ENCODE measurements at places on chromosomes 12 and 14. TPM values are rescaled to one million over a fixed set of nuclear protein-coding genes. Genes with fewer than 3 reads are reported as not detected.

The CCT2 gene
- 298 TPM for total RNA-seq

The RNASE3 gene
- not detected for total RNA-seq

The SCN8A gene
- 47.6 TPM for total RNA-seq

The CLBA1 gene
- total RNA-seq, result 5.9 TPM

The LPAR5 gene
- total RNA-seq, result not detected

The NID2 gene
- total RNA-seq, result 2.6 TPM

The DNAH10 gene
- 0.66 TPM for total RNA-seq

The ART4 gene
- not detected for total RNA-seq

DNA sequence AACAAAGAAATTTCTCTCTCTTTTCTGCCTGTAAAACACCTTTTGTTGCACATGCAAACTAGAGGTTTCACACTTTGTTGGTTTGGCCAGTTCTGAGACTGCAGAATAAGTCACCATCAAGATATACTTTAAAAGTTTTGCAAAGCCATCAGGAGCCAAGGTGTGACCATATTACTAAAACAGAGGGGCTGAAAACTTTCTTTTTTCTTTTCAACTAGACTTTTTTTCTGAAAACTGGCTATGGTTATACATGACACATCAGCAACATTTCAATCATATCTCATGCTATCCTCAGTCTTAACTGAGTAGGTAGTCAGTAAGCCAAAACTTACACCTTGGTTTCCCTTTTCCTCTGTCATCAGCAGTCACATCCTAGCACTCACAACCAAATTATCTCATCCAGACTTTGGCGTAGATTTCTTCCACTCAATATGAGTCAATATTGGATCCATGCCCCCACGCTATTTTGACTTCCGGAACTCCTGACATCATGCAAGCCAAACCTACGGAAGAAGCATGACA, 4.1 kb upstream of the IFNG start:
- no peak overlapping the region for H3K27ac ChIP-seq
- no peaks in the 10 kb centered on the region for H3K36me3 ChIP-seq
- H3K4me3 ChIP-seq, result no peak overlapping the region
- DNase-seq, result no peak
- no peaks in the 10 kb centered on the region for H3K27me3 ChIP-seq

DNA sequence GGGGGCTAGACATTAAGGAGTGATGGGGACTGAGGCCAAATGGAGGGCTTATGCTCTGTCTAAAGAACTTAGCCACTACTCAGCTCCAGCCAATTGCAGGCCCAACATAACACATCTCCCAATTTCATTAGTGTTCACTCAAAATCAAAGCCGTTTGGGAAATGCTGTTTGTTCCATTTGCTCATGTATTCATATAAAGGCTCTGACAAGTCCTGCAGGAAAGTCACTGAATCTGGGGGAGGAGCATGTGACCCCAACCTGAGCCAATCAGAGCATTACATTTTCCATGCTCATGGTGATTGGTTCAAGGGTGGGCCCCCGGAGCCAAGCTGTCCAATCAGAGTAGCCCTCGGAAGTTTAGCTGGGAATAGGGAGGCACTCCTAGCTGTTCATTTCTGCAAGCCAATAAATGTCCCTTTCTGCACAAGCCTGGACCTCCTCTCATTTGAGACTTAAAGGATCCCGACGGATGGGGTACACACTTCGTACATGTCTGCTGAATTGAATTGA, 20.9 kb downstream of the SDSL start:
- peaks cover 2% of the 10 kb centered on the region for H3K27me3 ChIP-seq
- H3K4me3 ChIP-seq, result no peak overlapping the region
- peaks cover 6% of the 10 kb centered on the region for H3K36me3 ChIP-seq
- H3K4me1 ChIP-seq, result no peaks in the 10 kb centered on the region

DNA sequence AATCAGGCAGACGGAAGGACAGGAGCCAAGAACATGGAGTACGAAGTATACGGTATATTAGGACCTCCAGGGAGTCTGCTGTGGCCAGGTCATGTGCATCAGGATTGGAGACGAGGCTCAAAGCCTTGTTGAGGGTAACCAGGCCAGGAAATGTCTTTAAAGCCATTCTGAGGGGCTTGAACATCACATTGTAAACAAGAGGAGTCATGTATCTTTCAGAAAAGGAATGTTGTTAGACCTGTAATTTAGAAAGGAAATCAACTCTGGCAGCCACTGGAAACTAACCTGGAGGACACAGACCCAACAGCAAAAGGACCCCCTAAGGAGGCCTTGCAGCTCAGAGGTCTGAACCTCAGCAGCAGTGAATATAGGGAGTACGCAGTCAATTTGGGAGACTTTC, 7.5 kb downstream of the MAP3K9 start:
- no peak overlapping the region for H3K4me3 ChIP-seq
- no peaks in the 10 kb centered on the region for H3K4me1 ChIP-seq
- H3K27ac ChIP-seq, result no peak overlapping the region
- peaks cover 10% of the 10 kb centered on the region for H3K36me3 ChIP-seq
- DNase-seq, result no peak

- no peaks in the 10 kb centered on the region for H3K36me3 ChIP-seq
- no peak overlapping the region for H3K4me3 ChIP-seq
- DNase-seq, result no peak
- H3K27me3 ChIP-seq, result peaks cover 3% of the 10 kb centered on the region
Measured at GRCh38 chr14:71739273-71739990, 192.8 kb upstream of the RGS6 start.

- H3K4me1 ChIP-seq, result no peaks in the 10 kb centered on the region
- no peak overlapping the region for H3K27ac ChIP-seq
- no peak for DNase-seq
- H3K36me3 ChIP-seq, result no peaks in the 10 kb centered on the region
- no peaks in the 10 kb centered on the region for H3K27me3 ChIP-seq
Measured at GRCh38 chr12:109192358-109192757, 76.0 kb downstream of the ACACB start.

- no peak for DNase-seq
- no peaks in the 10 kb centered on the region for H3K4me1 ChIP-seq
- H3K36me3 ChIP-seq, result no peaks in the 10 kb centered on the region
- no peak overlapping the region for H3K4me3 ChIP-seq
- H3K27ac ChIP-seq, result no peak overlapping the region
- H3K27me3 ChIP-seq, result peaks cover 1% of the 10 kb centered on the region
Measured at GRCh38 chr12:112810235-112810917, 18.8 kb downstream of the RPH3A start.

- no peak for DNase-seq
- no peaks in the 10 kb centered on the region for H3K36me3 ChIP-seq
- H3K4me3 ChIP-seq, result no peak overlapping the region
- no peak overlapping the region for H3K27ac ChIP-seq
Measured at GRCh38 chr14:35287431-35288013, 4.7 kb upstream of the PSMA6 start.

- H3K27me3 ChIP-seq, result peaks cover 4% of the 10 kb centered on the region
- H3K4me1 ChIP-seq, result no peaks in the 10 kb centered on the region
- no peaks in the 10 kb centered on the region for H3K36me3 ChIP-seq
- no peak overlapping the region for H3K4me3 ChIP-seq
Measured at GRCh38 chr12:452667-453210, 7.0 kb upstream of the B4GALNT3 start.

GRCh38 chr12:93762059-93762719, 85.0 kb downstream of the CRADD start:
- H3K36me3 ChIP-seq, result peaks cover 5% of the 10 kb centered on the region
- H3K4me1 ChIP-seq, result peaks cover 30% of the 10 kb centered on the region
- peaks cover 3% of the 10 kb centered on the region for H3K27me3 ChIP-seq
- no peak for DNase-seq
- no peak overlapping the region for H3K4me3 ChIP-seq

DNA sequence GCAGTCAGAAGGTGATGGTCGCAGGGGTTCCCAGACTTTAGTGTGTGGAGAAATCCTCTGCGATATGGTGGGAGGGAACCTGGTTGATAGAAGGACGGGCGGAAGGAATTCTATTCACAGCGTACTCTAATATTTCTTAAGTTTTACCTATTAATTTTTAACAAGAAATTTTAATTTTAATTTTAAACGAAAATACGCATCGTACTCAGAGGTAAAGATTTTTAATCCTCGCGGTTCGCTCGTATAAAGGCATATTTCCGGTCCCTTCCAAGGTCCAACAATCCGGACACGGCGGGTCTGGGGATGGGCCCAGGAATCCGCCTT, 338 bp upstream of the SLC48A1 start:
- peak overlapping the region; percentile 79 for H3K27ac ChIP-seq
- H3K27me3 ChIP-seq, result peaks cover 9% of the 10 kb centered on the region
- DNase-seq, result no peak
- peaks cover 6% of the 10 kb centered on the region for H3K4me1 ChIP-seq
- no peaks in the 10 kb centered on the region for H3K36me3 ChIP-seq
- peak overlapping the region; percentile 87 for H3K4me3 ChIP-seq

- H3K27me3 ChIP-seq, result no peaks in the 10 kb centered on the region
- H3K27ac ChIP-seq, result no peak overlapping the region
- no peaks in the 10 kb centered on the region for H3K4me1 ChIP-seq
- no peak for DNase-seq
- H3K36me3 ChIP-seq, result no peaks in the 10 kb centered on the region
- H3K4me3 ChIP-seq, result no peak overlapping the region
Measured at GRCh38 chr12:98983647-98984046, 338.6 kb downstream of the APAF1 start.

DNA sequence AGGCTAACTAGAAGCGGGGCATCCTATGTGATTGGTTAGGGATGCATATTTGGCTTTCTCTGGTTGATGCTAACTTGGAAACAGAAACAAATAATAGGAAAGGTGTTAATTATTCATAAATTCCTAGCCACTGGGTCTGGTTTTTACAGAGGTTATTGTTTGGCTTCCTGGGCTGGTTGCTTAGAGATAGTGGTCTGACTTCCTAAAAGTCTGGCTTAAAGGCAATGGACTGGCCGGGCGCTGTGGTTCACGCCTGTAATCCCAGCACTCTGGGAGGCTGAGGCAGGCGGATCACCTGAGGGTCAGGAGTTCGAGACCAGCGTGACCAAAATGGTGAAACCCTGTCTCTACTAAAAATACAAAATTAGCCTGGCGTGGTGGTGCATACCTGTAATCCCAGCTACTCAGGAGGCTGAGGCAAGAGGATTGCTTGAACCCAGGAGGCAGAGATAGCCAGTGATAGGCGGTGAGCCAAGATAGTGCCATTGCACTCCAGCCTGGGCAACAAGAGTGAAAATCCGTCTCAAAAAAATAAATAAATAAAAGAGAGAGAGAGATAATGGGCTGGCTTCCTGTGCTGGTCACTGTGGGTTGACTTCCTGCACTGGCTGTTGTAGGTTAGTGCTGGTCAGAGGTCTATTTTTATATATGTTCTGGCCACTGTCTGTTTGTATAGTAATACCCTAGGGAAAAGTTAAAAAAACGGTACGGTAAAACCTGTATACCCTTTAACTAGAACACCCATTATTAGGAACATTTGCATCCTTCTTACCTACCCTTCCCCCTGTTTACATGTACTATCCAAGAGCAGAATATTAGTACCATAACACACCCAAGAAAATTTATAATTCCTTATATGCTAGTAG, 24.1 kb downstream of the OR6S1 start:
- H3K4me3 ChIP-seq, result no peak overlapping the region
- no peaks in the 10 kb centered on the region for H3K4me1 ChIP-seq
- DNase-seq, result no peak
- no peaks in the 10 kb centered on the region for H3K36me3 ChIP-seq

DNA sequence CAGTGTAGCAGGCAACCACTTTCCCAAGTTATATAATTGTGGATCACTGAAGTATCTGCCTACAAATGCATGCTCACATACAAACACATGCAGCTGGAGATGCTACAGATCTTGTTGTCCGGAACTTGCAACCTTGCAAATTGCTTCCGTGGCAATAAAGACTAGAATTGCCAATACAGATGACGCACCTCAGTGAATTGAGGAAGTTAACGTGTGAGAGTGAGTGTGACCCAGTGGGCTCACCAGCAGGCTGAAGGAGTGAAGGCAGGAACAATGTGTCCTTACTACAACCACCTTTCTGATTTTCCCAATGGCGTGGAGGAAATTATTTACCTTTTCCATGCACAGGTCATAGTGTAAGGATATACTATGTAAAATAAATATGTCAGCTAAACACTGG, 89.4 kb upstream of the GRIP1 start:
- no peaks in the 10 kb centered on the region for H3K36me3 ChIP-seq
- no peak overlapping the region for H3K27ac ChIP-seq

DNA sequence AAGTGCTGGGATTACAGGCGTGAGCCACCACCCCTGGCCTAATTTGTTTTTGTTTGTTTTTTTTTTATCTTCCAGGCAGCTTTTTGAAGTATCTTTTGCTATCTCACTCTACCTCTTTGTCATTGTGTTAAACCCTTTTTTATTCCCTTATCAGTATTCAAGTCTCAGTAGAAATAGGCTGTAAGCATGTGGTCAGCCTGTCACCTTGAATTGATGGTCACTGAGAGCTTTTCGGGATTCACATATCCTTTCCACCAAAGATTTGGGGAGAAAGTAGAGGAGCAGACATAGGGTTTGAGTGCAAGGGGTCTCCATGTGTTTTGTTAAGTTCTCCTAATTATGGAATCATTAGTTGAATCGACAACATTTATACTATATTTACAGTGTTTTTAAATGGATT, 36.4 kb downstream of the TMPO start:
- H3K4me3 ChIP-seq, result no peak overlapping the region
- DNase-seq, result no peak
- H3K27me3 ChIP-seq, result peaks cover 2% of the 10 kb centered on the region
- H3K4me1 ChIP-seq, result no peaks in the 10 kb centered on the region
- no peak overlapping the region for H3K27ac ChIP-seq
- H3K36me3 ChIP-seq, result no peaks in the 10 kb centered on the region

DNA sequence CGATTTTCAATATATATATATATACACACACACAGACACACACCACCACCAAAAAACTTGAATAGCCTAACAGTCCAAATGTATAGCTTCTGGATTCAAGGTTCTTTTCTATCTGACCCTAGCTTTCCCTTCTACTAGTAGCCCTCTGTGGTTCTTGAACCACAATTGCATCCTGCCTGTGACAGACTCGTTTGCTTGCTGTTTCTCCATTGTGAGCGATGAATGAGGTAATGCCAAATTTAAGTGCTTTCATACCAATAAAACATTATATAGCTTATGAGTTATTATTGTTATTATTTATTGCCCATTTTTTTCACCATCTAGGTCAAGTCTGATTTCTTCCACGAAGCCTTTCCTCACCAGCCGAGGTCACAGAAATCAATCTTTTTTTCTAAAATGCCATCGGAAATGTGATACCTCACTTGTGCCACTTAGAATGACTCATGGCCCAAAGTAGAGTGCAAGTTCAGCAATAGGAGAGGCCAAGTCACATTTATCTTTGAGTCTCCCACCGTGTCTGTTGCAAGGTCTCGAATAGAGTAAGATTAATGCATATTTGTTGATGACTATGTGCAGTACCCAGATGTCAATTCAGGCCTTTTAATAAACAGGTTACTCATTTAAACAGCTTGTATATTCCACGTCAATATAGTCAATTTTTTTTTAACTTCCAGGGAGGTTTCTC, 1015.8 kb upstream of the SEL1L start:
- H3K27me3 ChIP-seq, result no peaks in the 10 kb centered on the region
- no peaks in the 10 kb centered on the region for H3K36me3 ChIP-seq
- DNase-seq, result no peak
- peaks cover 1% of the 10 kb centered on the region for H3K4me1 ChIP-seq

DNA sequence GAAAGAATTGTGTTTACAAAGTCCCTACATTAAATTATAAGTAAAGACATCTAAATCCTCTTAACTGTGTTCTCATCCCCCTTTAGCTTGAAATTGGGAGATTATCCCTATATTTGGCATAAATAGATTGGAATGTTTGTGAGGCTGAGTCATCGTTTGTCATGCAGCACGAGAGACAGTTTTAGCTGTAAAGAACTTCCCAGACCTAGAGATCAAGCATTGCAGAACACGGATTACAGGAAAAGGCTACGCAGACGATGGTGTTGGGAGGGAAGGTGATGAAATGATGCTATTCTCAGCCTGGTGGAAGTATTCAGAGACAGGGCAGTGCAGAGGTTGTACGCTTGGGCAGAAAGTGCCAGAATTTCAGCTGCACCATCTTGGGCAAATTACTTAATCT, 93.8 kb downstream of the PTPRB start:
- no peak overlapping the region for H3K27ac ChIP-seq
- no peak overlapping the region for H3K4me3 ChIP-seq
- no peak for DNase-seq

Measured in glutamatergic neuron (in vitro differentiated cells).